ENCODE measurements at places on chromosomes 4 and X. TPM values are rescaled to one million over a fixed set of nuclear protein-coding genes. Genes with fewer than 3 reads are reported as not detected.
A peak's percentile ranks its signal among the peaks of the same experiment; 100 is the strongest.

DNA sequence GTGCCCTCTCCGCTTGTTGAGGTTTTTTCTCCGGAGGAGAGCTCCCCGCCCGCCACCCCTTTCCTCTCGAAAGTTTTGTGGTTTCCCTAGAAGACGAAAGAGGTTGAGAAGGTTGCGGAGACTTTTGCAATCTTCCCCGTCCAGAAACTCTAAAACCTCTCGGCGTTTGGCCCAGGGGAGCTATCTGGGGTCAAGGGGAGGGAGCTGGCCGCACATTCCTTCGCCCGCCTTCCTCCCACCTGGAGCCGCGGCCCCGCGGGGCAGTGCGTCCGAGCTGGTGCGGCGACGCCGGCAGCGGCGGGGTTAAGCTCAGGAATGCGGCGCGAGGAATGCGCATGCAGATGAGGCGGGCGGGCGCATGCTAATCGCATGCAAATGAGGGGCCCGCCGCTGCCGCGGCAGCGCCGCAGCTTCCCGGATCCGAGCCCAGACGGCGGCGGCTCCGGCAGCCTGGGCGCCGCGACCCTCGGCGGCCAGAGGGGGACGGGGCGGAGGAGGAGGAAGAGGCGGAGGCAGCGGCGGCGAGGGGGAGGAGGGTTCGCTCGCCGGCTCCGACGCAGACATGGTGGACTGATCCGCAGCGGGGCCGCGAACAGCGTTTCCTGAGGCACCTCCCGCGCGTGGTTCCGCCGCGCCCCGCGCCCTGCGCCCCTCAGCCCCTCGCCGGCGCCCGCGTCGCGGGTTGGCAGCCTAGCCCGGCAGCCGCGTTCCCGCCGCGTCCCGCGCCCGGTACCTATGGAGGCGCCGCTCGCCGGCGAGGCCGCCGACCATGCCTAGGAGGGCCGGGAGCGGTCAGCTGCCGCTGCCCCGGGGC lies at the start of gene WWC2:
Gene WWC2 (plus strand): TSS at position 535 of the 814 bp plus-strand sequence. CDS start 235 bp downstream, at position 770.
- peak; percentile 91 for DNase-seq

- DNase-seq = no peak
These were observed 335.5 kb downstream of the IL15 start for GRCh38 chr4:141971869-141972268.

- no peak for DNase-seq
These were observed 52.4 kb upstream of the NDP start for GRCh38 chrX:44025555-44025954.

- DNase-seq = no peak
These were observed 451.2 kb downstream of the FAT4 start for GRCh38 chr4:125765941-125766340.

DNA sequence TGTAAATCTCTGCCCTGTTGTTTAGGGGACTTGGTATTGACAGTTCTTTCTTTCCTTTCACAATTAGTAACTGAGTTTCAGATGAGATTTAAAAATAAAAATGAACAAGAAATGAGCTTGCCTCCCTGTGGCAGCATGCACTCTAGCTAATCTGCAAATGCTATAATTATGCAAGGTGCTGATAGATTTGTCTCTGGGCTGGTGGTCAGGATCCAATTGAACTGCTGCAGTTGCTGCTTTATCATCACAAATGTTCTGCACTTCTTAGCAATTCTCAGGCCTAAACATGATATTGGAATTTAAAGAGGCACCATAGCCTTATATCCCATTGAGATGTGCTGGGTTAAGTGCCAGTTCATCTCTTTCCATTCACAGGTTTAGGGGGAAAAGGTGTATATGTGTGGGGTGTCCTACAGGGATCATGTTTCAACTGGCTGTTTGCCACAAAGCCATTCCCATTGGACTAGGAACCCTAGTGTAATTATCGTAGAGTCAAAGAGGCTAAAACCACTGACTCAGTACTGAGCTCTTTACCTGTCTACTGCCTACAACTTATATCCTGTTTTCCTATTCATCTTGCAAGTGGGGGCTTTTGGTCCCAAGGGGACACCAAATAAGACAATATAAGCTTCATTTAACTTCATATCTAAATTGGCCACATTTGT lies 260.3 kb upstream of the TEX13A start:
- DNase-seq = no peak

CT45A2 gene
- not detected for total RNA-seq

DMRTC1B gene
- 3.6 TPM for total RNA-seq

DUSP21 gene
- not detected for total RNA-seq

HTN3 gene
- not detected for total RNA-seq

- no peak for DNase-seq
These were observed 29.6 kb upstream of the TASL start for GRCh38 chrX:30607155-30607554.

DNA sequence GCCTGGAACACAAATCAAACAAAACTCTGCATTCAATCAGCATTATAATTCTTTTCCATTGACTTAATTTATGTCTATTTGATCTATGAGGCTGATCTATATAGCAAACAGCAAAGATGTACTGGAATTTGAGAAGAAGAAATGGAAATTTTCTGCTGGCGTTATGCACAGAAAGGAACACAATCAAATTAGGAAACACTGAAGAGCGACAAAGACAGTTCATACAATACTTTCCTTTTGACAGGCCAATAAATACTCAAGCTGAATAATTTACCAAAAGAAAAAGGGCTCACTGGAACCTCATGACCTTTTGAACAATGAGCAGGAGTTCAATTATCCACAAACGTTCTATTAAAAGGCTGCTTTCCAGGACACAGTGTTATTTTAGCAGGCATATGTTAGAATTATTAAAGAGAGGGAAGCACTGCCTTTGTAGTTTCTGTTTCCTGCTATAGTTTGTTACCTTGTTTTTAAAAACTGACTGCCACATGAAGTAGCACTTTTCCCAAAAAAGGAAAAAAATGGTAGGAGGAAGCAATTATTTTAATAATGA lies 8.1 kb downstream of the PDHA2 start:
- DNase-seq = no peak

RNF4 gene
- total RNA-seq = 29.0 TPM

DNA sequence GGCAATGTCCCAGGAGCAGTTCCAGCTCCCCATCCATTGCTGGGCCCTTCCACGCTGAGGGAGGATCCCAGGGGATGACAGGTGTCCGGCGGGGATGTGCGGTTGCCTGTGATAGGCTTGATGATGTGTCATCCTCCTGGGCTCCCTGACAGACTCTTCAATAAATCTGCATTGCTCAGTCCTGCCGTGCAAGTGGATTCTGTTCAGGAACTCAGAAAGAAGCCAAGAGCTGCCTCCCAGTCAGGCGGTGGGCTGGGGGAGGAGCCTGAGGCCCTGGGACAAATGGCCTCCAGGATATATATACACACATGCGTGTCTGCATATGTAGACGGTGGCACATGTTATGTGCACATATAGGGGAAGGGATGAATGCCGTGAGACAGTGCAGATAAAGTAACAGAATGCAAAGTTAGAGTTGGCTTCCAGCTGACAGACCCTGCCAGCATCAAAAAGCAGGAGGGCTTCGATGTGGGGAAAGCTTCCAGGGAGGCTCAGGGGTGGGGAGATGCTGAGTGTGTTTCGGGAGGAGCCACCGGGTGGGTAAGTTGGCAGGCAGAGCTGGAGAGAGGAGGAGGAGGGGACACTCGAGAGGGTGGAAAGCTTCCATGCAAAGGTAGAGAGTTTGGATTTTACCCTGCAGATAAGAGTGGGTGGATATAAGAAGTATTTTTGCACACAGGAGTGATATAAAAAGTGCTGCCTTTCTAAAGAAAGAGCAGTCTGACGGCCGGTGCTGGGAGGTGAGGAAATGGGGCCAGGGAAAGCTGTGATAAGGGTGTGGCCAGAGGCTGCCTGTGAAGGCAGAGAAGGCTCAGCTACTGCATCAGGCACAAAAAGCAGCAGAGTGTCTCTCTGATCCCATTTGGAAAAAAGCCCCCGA lies 28.5 kb upstream of the CRMP1 start:
- no peak for DNase-seq

VCX gene
- not detected for total RNA-seq

DNA sequence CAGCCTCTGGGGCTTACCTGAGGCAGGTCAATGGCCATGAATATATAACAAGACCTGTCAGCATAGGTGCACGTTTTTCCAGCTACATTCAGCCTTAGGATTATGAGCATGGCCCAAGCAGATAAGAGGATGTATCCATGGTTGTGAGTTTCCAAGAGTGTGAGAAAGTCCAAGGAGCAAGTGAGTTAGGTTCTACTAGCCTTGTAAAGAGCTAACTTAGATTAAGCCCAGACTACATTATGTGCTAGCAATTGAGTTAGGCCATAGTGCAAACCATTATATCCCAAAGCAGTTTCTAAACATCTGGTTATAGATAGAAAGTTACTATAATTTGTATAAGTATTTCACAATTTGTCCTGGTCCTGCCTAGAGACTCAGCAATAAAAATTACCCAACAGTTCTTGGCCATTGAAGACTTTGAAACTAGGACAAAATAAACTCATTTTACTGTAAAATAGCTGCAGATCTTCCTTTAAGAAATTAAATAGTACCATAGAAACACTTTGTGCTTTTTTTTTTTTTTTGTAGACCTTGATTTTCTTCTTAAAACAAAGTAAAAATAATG lies 312.0 kb downstream of the CAMK2D start:
- DNase-seq = no peak

KLHL13 gene
- 3.4 TPM for total RNA-seq

DNA sequence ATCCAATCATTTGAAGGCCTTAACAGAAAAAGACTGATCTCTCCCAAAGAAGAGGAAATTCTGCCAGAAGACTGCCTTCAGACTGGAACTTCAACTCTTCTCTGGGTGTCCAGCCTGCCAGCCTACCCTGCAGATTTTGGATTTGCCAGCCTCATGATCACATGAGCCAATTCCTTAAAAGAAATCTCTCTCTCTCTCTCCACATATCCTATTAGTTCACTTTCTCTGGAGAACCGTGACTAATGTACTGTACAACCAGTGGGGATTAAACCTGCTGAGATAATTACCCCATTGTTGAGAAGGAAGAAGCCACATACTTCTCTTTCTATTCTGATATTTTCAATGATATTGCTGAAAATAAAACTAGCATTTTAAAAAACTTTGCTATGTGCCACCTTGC lies 711.3 kb upstream of the AMOT start:
- DNase-seq = no peak

DNA sequence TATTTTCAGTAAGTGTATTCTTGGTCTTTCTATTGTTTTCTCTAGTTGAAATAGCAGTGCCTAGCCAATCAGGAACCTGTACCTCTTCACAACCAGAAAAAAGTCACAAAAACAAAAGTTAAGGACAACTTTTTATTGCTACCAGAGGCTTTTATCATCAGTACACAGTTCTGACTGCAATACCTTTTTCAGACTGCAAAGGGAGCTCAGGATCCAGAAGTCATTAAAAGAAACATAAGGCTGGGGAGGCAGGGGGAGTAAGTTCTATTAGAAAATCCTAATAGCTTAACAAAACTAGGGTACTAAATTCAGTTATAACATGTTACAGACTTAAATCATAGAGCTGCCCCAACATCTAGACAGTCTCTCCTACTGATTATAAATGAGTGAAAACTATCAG lies 28.8 kb downstream of the CCNI start:
- no peak for DNase-seq

- no peak for DNase-seq
These were observed 106.0 kb upstream of the NOCT start for GRCh38 chr4:138909587-138909986.

UGT8 gene
- total RNA-seq = 8.3 TPM

DNA sequence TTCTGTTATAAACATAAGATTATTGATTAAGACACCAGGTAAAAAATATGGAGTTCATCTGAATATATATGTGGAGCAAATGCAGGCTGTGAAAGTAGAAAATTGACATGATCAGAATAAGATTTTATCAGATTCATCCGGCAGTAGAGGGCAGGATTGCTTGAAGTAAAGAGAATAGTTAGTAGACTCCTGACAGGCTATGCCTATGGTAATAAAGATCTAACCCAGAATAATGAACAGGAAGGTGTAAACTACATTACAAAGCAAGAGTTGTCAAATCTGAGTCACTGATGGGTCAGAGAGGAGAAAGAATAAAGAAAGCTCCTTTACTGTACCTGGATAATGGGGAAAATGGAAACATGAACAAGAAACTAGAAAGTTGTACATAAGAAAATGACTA lies 20.8 kb upstream of the TMEM184C start:
- no peak for DNase-seq

SSX4 gene
- not detected for total RNA-seq

- no peak for DNase-seq
These were observed 60.5 kb upstream of the ENPEP start for GRCh38 chr4:110415478-110415877.

- DNase-seq = no peak
These were observed 40.6 kb upstream of the CYP2U1 start for GRCh38 chr4:107890779-107891178.

NXT2 gene
- 9.3 TPM for total RNA-seq

IL1RAPL1 gene
- not detected for total RNA-seq
